ENCODE measurements at places on chromosomes 16 and 17.

GRCh38 chr17:43524945-43525575 is 21.1 kb downstream of the ETV4 start:
- DNase-seq, result no peak

DNA sequence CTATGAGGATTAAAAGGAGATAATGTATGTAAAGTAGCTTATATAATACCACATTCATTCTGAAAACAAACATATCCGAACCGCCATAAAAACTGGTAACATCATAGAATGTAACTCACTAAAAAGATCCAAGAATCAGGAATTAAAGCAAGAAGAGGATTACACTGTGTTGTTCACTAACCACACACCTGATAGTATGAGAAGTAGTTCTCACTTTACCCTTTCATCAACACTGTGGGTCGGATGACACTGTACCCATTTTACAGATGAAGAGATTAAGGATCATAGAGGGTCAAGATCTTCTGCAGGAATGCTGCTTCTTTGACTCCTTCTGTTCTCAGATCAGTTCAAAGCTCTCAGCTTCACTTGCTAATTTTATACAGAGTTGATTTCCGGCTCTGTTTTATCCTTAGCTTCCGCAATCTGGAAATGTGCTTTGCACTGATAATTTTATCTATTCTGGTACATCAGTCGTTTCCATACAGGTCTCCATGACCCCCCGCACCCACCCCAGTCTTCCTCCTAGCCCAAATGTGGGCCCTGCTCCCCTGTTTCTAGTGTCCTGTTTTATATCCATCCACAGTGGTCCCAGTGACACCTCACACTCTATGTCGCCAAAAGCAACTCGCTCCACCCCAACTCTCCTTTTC is 288.6 kb upstream of the CCL2 start:
- DNase-seq, result no peak

DNA sequence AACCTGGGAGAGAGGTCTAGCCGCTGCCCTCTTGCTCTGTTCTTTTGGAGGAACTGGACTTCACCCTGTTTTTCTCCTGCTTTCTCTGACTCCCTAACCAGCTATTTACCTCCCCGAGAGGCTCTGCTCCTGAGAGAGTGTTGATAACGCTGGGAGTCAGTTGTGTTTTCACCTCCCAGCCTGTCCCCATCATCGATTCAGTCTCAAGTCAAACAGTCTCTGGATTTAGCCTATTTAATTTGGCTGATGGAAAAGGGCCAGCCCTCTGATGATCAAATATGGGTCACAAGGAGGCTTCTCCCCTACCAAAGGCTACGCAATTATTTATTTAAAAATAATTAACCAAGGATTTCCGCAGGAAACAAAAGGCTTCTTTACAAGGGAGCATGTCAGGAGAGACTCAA is 31.8 kb downstream of the HNF1B start:
- DNase-seq, result no peak

GRCh38 chr17:21377705-21378396 is 1.7 kb downstream of the KCNJ12 start:
- DNase-seq, result no peak

DNA sequence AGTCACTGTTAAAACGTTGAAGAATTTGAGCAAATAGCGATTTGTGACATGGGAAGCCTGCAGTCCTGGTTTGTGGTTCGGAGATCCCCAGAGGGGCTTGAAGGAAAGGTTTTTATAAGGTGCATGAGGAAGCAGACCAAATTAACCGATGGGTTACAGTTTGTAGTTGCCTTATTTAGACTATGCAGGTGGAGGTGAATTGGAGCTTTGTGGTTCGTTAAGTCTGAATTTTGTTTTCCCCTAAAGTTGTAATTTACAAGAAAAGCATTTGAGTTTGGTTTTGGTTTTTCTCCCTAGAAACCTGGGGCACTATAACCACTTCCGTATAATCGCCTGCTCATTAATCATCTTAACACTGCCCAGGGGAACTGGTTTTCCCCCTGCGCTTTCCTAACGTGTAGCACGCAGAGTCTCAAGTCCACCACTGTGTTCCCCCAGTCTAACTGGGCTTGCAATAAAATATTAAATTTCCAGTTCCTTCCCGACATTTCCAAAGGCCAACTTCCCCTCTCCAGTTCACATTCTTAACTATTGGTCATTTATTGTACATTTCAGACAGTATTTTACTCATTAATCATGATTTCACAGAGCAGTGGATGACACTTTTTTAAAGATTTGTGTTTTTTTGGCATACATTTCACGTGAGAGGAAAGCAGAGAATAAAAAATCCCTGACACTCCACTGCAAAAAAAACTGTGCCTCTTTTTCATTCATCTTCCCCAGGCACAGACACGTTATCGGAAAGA is 932 bp downstream of the ZNF267 start:
- peak; percentile 64 for DNase-seq

- no peak for DNase-seq
Observed at GRCh38 chr16:67805718-67806427, 487 bp downstream of the RANBP10 start.

- DNase-seq, result no peak
Observed at GRCh38 chr16:78633551-78633950, 534.1 kb downstream of the WWOX start.

- DNase-seq, result no peak
Observed at GRCh38 chr16:9469512-9469911, 378.1 kb downstream of the HAPSTR1 start.

DNA sequence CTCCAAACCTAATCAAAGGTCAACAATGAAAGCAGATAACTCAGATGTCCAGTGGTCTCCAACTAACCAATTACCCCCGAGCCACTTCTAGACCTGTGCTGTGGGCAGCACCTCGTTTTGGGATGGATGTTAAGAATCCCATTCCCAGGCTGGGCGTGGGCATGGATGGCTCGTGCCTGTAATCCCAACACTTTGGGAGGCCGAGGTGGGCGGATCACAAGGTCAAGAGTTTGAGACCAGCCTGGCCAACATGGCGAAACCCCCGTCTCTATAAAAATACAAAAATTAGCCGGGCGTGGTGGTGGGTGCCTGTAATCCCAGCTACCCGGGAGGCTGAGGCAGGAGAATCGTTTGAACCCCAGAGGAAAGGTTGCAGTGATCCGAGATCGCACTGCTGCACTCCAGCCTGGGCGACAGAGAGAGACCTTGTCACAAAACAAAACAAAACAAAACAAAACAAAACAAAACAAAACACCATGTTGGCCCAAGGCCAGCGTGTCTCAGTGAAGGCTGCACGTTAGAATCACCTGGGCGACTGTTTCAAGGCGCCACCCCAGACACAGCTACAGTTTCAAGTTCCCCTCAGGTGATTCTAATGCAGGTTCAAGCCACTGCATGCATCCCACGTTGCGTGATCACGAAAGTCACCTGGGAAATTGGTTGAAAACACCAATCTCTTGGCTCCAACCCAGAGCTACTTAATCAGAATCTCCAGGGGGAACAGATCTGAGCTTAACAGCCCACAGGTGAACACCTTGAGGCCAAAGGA is 21.3 kb downstream of the COX4I1 start:
- DNase-seq, result no peak

DNA sequence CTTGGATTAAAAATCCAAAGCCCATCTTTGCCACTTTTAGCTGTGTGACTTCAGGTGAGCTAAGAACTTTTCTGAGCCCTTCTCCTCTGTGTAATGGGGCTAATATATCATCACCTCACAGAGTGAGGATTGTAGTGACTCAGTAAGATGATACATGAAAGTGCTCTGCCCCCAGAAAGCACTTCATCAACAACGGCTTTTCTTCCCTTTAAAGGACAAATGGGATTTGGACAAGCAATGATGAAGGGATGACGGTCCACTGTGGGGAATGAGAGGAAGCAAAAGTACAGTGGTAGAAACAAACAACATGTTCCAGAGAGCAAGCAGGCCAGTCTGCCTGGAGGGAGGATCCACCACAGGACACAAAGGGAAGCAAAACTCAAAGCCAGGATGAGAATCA is 14.3 kb upstream of the TMED6 start:
- no peak for DNase-seq

- peak; percentile 12 for DNase-seq
Observed at GRCh38 chr17:62995377-62995885, 29.4 kb downstream of the TANC2 start.

DNA sequence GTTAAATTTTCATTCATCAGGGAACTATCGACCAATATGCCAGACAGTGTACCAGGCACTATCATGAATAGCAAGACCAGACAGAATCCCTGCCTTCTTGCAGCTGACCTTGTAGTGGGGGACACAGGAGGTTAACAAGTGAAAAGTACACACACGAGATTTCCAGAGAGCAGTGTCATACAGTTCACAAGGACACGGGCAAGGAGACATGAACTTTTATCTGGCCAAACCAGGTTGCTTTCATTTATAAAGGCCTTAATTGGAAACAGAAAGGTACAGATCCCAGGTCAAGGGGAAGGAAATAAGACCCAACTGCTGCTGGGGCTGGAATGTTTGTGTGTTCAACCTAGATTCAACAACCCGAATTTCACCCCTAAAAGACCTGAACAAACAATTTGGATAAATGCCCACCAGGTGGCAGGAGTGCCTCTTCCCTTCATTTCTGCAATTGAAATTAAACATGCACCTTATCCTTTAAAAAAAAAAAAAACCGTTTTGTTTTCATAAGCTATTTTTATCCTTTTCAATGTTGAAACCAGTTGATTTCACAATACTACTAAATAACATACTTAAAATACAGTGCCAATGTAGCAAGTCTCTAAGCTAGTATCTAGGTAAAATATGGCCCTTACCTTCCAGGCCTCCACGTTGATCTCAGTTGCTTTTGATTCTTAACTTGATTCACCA is 65.9 kb downstream of the EMP2 start:
- DNase-seq, result peak; percentile 49

DNA sequence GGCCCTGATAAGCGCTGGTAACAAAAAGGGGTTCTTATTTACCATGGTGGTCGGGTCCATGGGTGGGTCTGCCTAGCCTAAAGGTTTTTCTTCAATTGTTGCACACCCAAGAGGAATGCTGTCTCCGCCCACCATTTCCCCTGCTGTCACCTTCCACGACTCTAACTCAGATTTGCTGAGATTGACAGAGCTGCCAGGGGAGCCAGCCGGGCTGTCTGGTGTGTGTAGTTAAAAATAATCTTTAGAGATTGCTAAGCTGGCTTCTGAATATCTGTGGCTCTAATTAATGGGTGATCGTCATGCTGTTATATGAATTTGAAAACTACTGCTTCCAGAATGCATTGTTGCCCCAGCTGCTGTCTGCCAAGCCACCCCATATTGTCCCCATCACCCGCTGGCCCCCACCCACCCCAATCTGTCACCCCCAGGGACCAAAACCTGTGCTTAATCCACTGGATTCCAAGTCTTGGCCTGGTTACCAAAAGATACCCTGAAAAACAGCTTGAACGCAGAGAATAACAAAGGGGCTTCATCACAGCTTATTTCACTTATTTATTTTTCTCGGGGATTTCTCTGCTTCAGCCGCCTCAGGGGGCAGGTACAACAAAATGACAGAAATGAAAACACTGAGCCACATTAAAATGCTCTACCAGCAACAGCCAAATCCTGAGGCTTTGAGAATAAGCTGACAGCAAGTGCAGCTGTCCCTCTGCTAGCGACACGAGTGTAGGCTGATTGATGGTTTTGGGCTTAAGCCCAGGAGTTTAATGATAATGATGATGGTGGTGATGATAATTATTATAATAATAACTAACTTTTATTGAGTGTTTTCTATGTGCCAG is 46.1 kb upstream of the NLK start:
- DNase-seq, result no peak

DNA sequence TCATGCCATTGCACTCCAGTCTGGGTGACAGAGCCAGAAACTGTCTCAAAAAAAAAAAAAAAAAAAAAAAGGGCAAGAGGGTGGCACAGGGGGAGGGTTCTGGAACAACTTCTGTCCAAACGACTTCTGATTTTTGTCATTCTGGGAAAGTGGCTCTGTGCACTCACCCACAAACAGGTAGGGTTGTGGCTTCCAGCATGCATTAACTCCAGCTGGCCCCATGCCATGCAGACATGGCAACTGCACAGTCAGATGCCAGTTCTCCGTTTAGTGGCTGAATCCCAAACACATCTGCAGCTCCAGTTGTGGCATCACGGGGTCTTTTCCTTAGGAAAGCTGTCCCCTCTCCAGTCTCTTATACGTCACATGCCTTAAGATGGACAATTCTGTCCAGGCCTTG is 30.3 kb downstream of the B4GALNT2 start:
- DNase-seq, result no peak

- no peak for DNase-seq
Observed at GRCh38 chr16:79800016-79800608, 199.6 kb upstream of the MAF start.

GRCh38 chr17:31688701-31689100 is 170.3 kb downstream of the COPRS start:
- DNase-seq, result no peak

GRCh38 chr17:17034026-17034425 is 8.2 kb upstream of the MPRIP start:
- DNase-seq, result no peak

DNA sequence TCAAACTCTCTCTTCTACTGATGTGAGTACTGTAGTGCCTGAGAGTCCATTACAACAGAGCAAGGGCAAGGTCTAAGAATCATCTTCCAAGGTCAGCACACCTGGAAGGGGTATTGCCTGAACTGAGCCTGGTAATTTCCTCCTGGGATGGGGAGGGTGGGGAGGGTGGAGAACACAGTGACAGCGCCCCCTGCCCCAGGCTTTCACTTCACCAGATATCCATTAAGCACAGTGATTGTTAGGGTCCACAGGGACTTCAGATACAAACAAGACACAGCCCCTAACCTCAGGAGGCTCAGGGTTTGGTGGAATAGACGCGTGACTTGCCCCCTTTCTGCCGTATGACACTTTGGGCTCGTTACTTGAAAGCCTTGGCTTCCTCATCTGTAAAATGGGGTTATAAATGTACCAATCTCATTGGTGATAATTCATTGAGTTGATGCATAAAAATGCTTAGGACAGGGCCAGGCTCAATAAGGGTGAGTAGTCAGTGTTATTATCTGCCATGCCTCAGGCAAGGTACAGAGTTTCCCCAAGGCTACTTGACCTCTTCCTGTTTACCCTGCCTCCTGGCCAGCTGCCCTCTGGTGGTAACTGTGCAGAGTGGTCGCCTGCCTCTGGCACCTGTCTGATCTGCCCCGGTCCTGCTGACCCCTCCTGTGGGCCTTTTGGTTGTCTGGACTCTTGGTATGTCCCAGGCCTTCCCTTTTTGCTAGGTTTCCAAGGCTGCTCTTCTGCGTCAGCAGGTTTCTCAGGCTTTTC is 13.1 kb upstream of the BRD7 start:
- DNase-seq, result no peak

- DNase-seq, result no peak
Observed at GRCh38 chr16:7343243-7343642, 10.6 kb downstream of the RBFOX1 start.

DNA sequence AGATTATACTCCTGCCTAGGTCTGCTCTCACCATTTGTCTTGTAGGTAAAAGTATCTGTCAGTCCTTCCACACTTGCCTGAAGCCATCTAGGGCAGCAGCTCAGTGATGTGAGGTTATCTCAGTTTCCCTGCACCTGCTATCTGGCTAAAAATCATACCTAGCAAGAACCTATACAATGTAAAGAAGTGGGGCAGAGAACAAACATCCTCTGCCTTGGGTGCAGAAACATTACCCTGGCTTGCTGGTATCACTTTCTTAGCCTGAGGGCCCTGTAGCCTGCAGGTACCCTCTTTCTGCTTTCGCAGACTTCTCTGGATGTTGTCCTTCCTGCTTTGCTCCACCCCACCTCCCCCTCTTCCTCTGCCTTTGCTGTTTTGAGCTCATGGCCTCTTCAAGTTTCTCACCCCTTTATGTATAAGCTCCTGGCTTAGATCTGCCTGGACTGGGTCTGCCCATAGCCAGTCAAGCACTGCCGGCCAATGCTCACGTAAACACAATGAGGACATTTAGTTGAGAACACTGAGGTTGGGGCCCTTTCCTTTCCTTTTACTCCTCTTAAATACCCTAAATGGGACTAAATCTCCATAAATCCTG is 8.7 kb upstream of the SDK2 start:
- DNase-seq, result no peak

All from stimulated activated CD4-positive, alpha-beta T cell treated with anti-CD3 and anti-CD28 coated beads, Interleukin-4, amount 100 ng/mL, for 24 hours (primary cell).